ENCODE measurements at places on chromosomes 4 and X.
A peak's percentile ranks its signal among the peaks of the same experiment; 100 is the strongest.

- no peaks in the 10 kb centered on the region for H3K27me3 ChIP-seq
- DNase-seq: no peak
- H3K36me3 ChIP-seq: no peaks in the 10 kb centered on the region
- no peaks in the 10 kb centered on the region for H3K4me1 ChIP-seq
- H3K27ac ChIP-seq: no peak overlapping the region
Observed at GRCh38 chrX:71919431-71919830, 8.8 kb downstream of the NHSL2 start.

GRCh38 chr4:67566335-67566734 lies 7.8 kb downstream of the STAP1 start:
- no peak overlapping the region for H3K4me3 ChIP-seq
- no peak overlapping the region for H3K27ac ChIP-seq
- no peaks in the 10 kb centered on the region for H3K4me1 ChIP-seq
- DNase-seq: no peak
- H3K36me3 ChIP-seq: no peaks in the 10 kb centered on the region

DNA sequence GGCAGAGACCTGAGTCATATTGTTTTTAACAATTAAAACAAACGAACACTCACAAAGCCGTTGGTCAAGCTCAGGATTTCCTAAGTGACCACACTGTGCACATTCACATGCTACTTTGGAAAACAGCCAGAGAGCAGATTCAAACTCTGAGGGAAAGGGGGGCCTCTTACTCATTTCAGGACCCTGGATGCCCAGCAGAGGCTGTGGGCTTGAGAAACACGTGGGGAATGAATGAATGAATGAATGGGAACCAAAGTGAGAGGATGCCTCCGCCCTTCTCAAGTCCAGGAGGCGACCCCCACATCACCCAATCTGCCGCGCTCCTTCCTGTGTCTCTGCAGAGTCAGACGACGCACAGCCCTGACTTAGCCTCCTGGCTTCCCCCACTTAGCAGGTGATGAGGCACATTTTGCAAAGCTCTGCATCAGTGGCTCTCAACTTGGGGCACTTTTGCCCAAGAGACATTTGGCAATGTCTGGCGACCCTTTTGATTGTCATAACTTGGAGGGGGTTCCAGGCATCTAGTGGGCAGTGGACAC lies 76.0 kb downstream of the ABLIM2 start:
- H3K27ac ChIP-seq: no peak overlapping the region
- no peaks in the 10 kb centered on the region for H3K36me3 ChIP-seq
- H3K27me3 ChIP-seq: no peaks in the 10 kb centered on the region
- DNase-seq: no peak
- no peak overlapping the region for H3K4me3 ChIP-seq
- H3K4me1 ChIP-seq: no peaks in the 10 kb centered on the region

DNA sequence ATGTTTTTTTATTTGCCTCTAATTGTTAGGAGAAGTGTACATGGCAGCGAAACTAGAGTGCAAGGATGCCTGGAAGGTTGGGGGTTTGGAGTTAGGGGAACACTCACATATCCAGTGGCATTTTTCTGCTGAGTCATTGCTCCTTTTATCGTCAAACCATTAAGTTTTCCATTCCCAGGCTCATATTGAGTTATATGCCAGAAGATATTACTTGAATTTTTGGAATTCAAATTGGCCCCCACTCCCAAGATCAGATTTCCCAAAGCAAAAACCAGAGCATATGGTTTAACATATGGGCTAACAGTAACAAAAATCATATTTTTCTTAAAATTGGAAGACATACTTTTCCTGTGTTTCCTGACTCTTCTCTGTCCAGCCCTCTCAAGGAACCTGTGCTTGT lies 152.7 kb downstream of the FSTL5 start:
- no peaks in the 10 kb centered on the region for H3K4me1 ChIP-seq
- H3K4me3 ChIP-seq: no peak overlapping the region
- no peak for DNase-seq
- H3K27me3 ChIP-seq: no peaks in the 10 kb centered on the region
- no peaks in the 10 kb centered on the region for H3K36me3 ChIP-seq

DNA sequence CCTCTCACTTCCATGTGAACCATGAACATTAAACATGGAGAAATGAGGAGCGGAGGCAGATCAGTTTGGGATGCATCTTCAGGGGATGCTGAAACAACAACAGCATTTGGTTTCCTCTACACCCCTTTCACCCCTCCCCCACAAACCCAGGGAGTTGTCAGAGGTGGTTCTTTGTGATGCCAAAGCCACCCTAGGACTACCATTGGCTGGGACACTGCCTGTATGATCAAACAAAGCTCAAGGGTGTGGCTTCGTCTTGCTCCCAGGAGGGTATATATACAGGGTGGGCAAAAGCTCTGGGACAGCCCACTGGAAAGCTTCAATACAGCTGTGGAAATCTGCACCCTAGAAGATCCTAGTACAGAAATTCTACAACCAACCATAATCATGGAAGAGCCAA lies at the start of gene SPANXN4:
Gene SPANXN4 (plus strand): TSS at position 301 of the 400 bp plus-strand sequence. CDS start 87 bp downstream, at position 388.
- H3K4me1 ChIP-seq: no peaks in the 10 kb centered on the region
- no peak for DNase-seq
- no peaks in the 10 kb centered on the region for H3K27me3 ChIP-seq

GRCh38 chr4:69617083-69617694 lies 22.3 kb downstream of the UGT2A2 start:
- H3K27me3 ChIP-seq: no peaks in the 10 kb centered on the region
- no peak overlapping the region for H3K27ac ChIP-seq
- DNase-seq: no peak
- no peak overlapping the region for H3K4me3 ChIP-seq
- H3K36me3 ChIP-seq: no peaks in the 10 kb centered on the region

GRCh38 chr4:101349801-101350064 lies 2.4 kb upstream of the PPP3CA start:
- H3K27ac ChIP-seq: no peak overlapping the region
- no peaks in the 10 kb centered on the region for H3K36me3 ChIP-seq
- H3K4me1 ChIP-seq: peaks cover 15% of the 10 kb centered on the region
- no peaks in the 10 kb centered on the region for H3K27me3 ChIP-seq
- no peak overlapping the region for H3K4me3 ChIP-seq

GRCh38 chrX:3811331-3812311 lies 98.2 kb upstream of the PRKX start:
- DNase-seq: peak; percentile 25
- no peak overlapping the region for H3K4me3 ChIP-seq
- H3K27me3 ChIP-seq: no peaks in the 10 kb centered on the region
- no peaks in the 10 kb centered on the region for H3K36me3 ChIP-seq
- peaks cover 17% of the 10 kb centered on the region for H3K4me1 ChIP-seq

DNA sequence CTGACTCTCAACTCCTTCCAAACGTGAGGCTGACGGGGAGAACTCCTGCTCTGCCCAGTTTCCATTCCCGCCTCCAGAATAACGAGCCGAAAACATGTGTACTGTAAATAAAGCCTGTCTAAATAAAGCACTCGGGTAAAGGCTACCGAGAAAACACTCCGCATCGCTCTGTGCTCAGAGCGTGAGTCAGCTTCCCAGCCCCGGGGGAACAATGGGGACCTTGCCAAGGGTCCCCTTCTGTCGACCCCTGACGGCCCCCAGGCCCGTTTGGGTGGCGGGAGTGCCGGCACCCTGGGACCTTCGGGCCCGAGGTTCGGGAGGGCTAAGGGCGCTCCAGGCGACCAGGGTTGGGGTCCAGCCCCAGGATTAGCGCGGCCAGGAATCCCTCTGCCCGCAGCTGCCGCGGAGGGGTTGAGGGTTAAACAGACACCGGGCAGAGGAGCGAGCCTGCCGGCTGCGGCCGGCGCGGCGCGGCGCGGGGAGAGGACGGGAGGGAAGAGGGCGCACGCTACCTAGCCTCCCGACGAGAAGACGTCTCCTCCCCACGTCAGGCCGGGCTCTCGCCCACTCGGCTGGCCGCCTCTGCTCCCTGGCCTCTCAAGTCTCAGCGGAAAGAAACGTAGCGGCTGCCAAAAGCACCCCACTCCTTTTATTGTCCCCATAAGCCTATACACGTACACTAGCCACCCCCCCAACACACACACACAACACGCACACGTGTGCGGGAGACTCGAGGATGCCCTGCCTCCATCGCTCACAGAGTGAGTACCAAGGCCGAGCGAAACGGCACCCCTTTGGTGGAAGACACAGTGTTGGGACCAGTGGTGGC lies 85.5 kb downstream of the BCOR start:
- peaks cover 9% of the 10 kb centered on the region for H3K27me3 ChIP-seq
- H3K27ac ChIP-seq: no peak overlapping the region
- peaks cover 19% of the 10 kb centered on the region for H3K4me1 ChIP-seq
- DNase-seq: no peak
- peak overlapping the region; percentile 61 for H3K4me3 ChIP-seq
- no peaks in the 10 kb centered on the region for H3K36me3 ChIP-seq

GRCh38 chr4:184150102-184150839 lies 67.4 kb downstream of the ENPP6 start:
- no peaks in the 10 kb centered on the region for H3K36me3 ChIP-seq
- DNase-seq: no peak
- no peak overlapping the region for H3K27ac ChIP-seq

GRCh38 chrX:149275836-149276235 lies 229.3 kb downstream of the IDS start:
- no peak overlapping the region for H3K27ac ChIP-seq
- no peaks in the 10 kb centered on the region for H3K4me1 ChIP-seq
- H3K27me3 ChIP-seq: no peaks in the 10 kb centered on the region
- H3K36me3 ChIP-seq: no peaks in the 10 kb centered on the region

DNA sequence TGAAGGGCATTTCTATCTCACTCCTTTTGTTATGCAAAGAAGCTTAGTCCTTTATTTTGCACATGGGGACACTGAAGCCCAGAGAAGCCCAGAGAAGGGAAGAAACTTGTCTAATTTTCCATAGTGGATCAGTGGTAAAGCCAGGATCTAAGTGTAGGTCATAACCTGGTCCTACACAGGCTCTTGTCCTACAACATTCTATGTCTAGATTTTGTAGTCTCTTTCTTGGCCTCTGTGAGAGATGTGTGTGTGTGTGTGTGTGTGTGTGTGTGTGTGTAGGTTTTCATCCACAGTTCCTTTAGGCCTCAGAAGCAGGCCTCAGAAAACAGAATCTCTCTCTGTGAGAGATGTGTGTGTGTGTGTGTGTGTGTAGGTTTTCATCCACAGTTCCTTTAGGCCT lies 38.3 kb downstream of the VSIG4 start:
- H3K4me1 ChIP-seq: peaks cover 21% of the 10 kb centered on the region
- H3K36me3 ChIP-seq: no peaks in the 10 kb centered on the region
- no peaks in the 10 kb centered on the region for H3K27me3 ChIP-seq
- no peak for DNase-seq

DNA sequence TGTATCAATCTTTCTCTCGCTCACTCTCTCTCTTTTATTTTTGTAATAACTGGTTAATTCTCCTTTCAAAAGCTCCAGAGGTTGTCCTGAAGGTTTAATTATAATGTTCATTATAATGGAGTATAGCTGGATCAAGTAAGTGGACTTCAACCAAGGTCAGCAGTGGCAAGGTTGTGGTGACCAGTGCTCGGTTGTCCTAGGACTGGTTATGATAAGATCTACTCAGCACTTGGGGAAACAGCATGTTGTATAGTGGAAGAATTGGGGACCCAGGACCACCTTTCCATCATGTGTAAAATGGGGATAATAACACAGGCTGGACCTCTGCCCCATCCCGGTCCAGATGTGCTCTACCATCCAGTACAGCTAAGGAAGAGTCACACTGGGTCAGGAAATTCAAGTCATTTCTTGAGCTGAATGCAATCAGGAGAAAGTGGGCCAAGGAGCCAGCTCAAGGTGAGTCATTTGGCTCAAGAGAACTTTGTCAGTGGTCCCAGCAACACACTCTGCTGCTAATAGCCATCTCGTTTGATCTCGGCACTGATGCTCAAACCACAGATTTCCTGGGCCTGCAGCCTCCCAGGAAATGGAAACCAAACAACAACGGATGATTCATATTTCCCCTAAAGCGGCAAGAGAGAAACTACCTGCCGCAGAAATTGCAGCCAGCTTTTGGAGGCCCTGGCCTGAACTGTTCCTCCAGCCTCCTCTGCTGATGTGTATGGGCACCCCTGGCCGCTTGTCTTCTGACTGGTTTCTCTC lies 123.6 kb upstream of the RBPJ start:
- peaks cover 20% of the 10 kb centered on the region for H3K4me1 ChIP-seq
- no peaks in the 10 kb centered on the region for H3K36me3 ChIP-seq
- peak overlapping the region; percentile 16 for H3K4me3 ChIP-seq
- peak; percentile 50 for DNase-seq
- no peaks in the 10 kb centered on the region for H3K27me3 ChIP-seq

DNA sequence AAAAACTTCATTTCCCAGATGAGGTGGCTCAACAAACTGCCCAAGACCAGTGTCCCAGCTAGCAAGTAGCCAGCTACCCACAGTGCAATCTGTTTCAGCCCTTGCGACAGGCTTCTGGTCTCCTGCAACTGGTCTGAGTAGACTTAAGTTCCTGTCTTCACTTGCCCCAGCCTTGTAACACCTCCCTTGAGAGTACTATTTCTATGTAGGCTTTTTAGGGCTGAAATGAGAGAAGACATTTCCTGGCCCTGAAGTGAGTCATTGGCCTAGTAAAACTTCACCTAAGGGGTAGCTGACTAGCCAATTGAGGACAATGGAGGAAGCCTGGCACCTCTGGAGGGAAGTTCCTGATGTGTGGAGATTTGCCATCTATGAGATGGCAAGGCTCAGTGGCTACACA lies 80.1 kb upstream of the STIM2 start:
- no peaks in the 10 kb centered on the region for H3K36me3 ChIP-seq
- H3K4me1 ChIP-seq: no peaks in the 10 kb centered on the region
- no peak overlapping the region for H3K4me3 ChIP-seq
- H3K27ac ChIP-seq: no peak overlapping the region
- no peak for DNase-seq

GRCh38 chrX:109890910-109891502 lies 111.9 kb upstream of the TMEM164 start:
- no peaks in the 10 kb centered on the region for H3K27me3 ChIP-seq
- H3K27ac ChIP-seq: no peak overlapping the region
- no peaks in the 10 kb centered on the region for H3K36me3 ChIP-seq
- DNase-seq: peak; percentile 5
- no peaks in the 10 kb centered on the region for H3K4me1 ChIP-seq
- no peak overlapping the region for H3K4me3 ChIP-seq

DNA sequence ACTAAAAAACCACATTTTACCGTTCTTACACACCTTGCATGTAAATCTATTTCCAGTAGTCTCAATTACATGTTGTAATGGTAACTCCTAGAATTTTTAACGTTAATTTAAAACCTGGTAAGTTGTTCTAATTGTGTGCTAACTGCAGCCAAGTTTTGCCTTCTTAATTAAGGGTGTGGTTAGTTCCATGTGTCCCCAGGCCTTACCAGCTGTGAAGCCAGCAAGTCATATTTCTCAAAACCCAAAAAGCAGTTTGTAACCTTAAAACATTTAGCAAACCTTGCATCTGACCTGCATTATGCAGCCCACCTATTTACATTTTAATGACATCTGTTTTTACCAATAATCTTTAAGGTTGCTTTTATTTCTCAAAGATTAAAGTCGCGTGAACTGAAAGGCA lies 18.4 kb upstream of the FAM47E start:
- no peak overlapping the region for H3K4me3 ChIP-seq
- no peaks in the 10 kb centered on the region for H3K36me3 ChIP-seq
- H3K27me3 ChIP-seq: no peaks in the 10 kb centered on the region

- H3K27ac ChIP-seq: no peak overlapping the region
- peaks cover 4% of the 10 kb centered on the region for H3K36me3 ChIP-seq
- H3K4me3 ChIP-seq: no peak overlapping the region
- DNase-seq: no peak
Observed at GRCh38 chr4:127993151-127993550, 27.9 kb downstream of the ABHD18 start.

GRCh38 chrX:867966-868647 lies 237.5 kb downstream of the SHOX start:
- H3K4me1 ChIP-seq: no peaks in the 10 kb centered on the region
- no peak overlapping the region for H3K27ac ChIP-seq
- H3K27me3 ChIP-seq: no peaks in the 10 kb centered on the region

All from effector memory CD4-positive, alpha-beta T cell (primary cell).